ENCODE measurements at places on chromosomes 11 and 22.

GRCh38 chr22:42800451-42801251 lies 56.4 kb downstream of the ARFGAP3 start:
- no peak for DNase-seq

DNA sequence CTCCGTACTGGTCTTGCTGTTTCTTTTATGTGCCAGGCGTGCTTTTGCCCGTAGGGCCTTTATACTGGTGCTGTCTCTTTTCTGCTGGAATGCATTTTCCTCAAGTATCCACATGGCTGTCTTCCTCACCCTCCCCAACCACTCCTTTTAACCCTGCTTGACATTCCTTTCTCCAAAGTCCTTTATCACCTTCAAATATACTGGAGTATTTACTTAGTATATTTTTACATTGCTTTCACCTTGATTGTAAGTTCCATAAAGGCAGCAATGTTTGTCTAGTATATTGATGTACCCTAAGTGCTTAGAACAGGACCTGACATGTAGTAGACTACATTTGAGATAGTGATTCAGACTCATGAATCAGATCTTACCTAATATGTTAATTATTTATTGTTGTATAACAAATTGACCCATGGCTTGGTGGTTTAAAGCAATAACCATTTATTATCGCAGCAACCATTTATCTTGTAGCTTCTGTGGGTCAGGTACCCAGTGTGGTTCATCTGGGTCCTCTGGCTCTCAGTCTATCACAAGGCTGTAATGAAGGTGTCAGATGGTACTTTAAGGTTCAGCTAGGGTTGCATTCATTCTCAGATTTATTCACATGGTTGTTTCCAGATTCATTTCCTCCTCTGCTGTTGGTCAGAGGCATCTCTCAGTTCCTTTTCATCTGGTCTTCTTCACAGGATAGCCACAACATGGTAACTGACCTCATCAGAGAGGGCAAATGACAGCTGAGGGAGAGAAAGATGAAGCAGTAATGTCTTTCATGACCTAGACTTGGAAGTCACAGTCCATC lies 34.2 kb downstream of the DDX10 start:
- DNase-seq = no peak

DNA sequence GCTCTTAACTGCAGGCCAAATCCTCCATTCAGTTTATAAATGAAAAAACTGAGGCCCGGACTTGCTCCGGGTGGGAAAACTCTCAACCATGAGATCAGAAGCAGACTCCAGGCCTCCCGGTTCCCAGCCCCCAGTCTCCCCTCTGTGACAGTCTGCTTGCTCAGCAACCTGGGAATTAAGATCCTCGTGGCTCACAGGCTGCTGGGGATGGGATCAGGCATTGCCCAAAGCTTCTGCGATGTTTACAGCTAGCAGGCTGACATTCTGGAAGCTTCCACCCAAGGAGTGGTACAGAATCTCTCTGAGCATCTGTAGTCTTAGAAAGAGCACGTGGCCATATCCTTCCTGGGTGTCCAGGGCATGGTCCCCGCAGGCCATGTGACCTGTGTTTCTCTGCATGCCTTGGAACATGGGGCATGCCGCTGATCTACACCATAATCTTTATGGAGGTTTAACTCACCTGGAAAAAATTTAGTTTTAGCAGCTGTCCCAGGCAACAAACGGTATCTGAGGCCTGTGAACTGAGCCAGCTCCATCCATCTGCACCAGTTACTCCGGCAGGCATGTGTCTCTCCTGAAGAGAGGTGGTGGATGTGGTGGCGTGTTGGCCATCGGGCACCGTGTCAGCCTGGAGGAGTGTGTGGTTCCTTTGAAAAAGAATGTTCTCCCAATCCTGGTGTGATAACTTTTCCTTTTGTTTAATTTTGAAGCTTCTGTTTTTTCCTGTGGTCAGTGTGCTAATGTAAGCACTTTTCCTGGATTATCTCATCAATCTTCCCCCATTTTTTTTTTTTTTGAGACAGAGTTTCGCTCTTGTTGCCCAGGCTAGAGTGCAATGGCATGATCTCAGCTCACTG lies 7.9 kb downstream of the FBLN1 start:
- no peak for DNase-seq

- DNase-seq = no peak
These were observed 32.6 kb downstream of the THAP12 start for GRCh38 chr11:76348348-76348747.

DNA sequence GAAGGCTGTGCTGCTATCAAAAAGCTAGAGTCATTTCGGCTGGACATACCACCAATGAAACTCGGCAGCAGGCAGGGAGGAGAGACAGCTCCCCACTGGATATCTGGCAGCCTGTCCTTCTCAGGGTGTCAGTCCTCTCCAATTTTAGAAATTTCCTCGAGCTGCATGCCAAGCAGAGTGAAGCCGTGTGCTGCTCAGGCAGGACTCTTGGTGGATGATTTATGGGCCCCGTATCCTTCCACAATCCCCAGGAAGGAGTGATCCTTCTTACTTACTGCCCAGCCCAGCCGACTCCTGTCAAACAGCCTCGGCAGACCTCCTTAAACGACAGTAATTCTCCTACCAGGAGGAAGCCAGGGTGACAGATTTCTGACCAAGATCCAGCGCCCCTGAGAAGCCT lies 410.4 kb downstream of the TENM4 start:
- no peak for DNase-seq

GRCh38 chr22:49233507-49234100 lies 594.1 kb downstream of the BRD1 start:
- no peak for DNase-seq
